ENCODE measurements at places on chromosomes 1 and 21. TPM values are rescaled to one million over a fixed set of nuclear protein-coding genes. Genes with fewer than 3 reads are reported as not detected.

The TBX15 gene
- not detected for total RNA-seq

The TMEM59 gene
- total RNA-seq = 341 TPM

The CHRM3 gene
- not detected for total RNA-seq

The DRAXIN gene
- total RNA-seq = 0.12 TPM

The LGR6 gene
- total RNA-seq = not detected

The MAB21L3 gene
- total RNA-seq = 0.11 TPM

The TSPAN1 gene
- total RNA-seq = 0.22 TPM

The MARK1 gene
- 1.7 TPM for total RNA-seq

The SPRR1A gene
- not detected for total RNA-seq

The METTL18 gene
- total RNA-seq = 9.6 TPM

The MYOM3 gene
- total RNA-seq = not detected

The WDR47 gene
- total RNA-seq = 19.6 TPM

The PTAFR gene
- total RNA-seq = 0.33 TPM

The RAP1GAP gene
- total RNA-seq = 1.2 TPM

Measured in uterine smooth muscle cell (primary cell).